ENCODE measurements at places on chromosomes 4 and X.

DNA sequence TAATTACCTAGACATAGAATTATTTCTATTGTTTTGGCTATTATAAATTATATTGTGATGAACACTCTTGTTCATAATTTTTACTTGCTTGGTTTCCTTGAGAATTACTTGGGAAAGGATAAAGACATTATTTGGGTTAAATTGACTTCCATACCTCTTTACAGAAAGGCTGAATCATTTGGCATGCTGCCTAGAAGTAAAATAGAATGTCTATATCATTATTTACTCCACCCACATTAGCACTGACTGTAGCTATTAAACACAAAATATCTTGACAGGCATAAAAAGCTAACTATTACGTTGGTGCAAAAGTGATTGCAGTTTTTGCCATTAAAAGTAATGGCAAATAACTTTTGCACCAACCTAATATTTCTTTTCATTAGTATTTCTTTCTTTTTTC is 29.7 kb upstream of the ADH6 start:
- DNase-seq: no peak

- no peak for DNase-seq
Measured at GRCh38 chr4:182488896-182489295, 245.7 kb downstream of the TENM3 start.

- DNase-seq: no peak
Measured at GRCh38 chrX:115494161-115494560, 66.8 kb upstream of the PLS3 start.

GRCh38 chr4:21664355-21664754 is 284.2 kb downstream of the KCNIP4 start:
- DNase-seq: no peak

DNA sequence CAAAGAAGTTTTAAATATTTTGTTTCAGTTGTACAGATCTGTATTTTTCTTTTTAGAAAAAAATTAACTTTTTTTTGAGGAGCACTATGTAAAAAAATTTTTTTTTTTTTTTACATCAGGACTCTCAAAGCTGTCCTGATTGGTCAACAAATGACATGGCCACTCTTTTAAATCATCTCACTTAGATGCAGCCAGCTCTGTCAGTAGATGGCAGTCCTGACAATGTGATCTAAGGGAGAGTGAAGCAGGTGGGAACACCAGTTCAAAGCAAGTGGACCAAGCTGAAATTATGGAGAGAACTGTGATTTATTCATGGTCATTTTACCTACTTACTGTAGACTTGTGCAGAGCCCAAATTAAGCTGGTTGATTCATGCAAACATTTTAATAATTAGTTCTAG is 174.7 kb upstream of the GPRIN3 start:
- peak; percentile 54 for DNase-seq

GRCh38 chrX:2401590-2402360 is 99.0 kb downstream of the DHRSX start:
- no peak for DNase-seq

- no peak for DNase-seq
Measured at GRCh38 chr4:112532267-112532666, 16.3 kb upstream of the NEUROG2 start.

DNA sequence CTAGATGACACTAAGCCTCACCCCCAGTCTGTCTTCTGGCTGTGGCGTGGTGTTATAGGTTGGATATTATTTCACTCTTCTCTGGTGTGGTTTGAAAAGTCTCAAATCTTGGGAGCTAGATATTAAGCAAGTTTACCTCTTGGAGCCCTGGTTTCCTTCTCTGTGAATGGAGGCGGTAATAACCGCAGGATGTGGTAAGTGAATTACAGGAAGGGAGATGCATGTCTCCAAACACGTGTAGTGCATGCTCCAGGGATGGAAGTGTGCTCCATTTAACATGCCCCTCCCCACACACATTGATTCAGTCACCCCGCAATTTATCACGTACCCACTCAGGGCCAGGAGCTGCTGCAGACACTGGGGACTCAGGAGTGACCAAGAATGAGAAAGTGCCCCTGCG is 4.9 kb downstream of the ZNF275 start:
- no peak for DNase-seq

- no peak for DNase-seq
Measured at GRCh38 chr4:100268789-100269188, 78.5 kb upstream of the DDIT4L start.

GRCh38 chr4:145716200-145716599 is 36.3 kb downstream of the C4orf51 start:
- DNase-seq: no peak

GRCh38 chrX:44099366-44099765 is 126.2 kb upstream of the NDP start:
- no peak for DNase-seq

DNA sequence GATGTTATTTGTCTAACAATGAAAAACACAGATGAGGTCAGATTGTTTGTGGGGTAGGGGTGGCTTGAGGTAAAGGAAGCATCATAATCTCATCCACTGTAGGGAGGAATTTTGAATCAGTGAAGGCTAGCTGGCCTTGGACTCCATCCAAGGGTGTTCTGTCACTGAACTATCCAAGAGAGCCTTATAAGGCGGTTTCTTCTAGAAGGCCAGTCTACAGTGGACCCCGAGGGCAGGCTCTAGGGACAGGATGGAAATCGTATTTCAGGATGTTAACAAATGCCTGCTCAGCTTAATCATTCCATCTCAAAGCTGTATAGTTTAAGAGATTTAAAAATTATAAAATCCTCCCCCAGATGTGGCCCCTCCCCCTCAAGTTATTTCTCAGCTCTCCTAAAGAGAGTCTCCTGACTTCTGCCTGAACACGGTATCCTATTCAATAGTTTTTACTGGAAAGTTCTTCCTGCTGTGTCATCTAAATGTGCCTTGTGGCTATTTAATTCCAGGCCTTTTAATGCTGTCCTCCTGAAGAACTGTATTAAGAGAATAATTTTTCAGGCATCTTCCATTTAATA is 8.0 kb downstream of the IGFBP7 start:
- no peak for DNase-seq

DNA sequence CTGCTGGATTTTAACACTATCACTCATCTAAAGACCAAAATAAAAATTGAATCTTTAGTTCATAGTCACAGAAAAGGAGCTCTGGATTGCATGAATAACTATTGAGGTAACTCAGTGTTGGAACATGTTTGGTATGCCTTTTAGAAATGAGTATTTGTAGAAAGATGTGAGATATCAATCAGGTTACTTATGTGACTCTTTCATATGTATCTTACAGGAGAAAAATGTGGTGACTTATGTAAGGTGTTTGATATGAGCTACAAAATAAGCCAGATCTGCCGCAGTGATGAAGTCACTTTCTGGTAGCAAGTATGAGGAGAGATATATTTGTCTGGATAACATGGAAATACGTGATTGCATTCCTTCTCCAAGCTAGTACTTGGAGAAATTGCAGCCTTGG is 1653.3 kb upstream of the PCDH7 start:
- no peak for DNase-seq

- no peak for DNase-seq
Measured at GRCh38 chrX:113001836-113002235, 161.2 kb upstream of the AMOT start.

- DNase-seq: peak; percentile 97
Measured at GRCh38 chr4:84582302-84582987, 482 bp upstream of the CDS1 start.

- DNase-seq: peak; percentile 36
Measured at GRCh38 chrX:15398874-15399273, 14.7 kb upstream of the VEGFD start.

- DNase-seq: no peak
Measured at GRCh38 chr4:184861047-184861446, 35.3 kb upstream of the ACSL1 start.

DNA sequence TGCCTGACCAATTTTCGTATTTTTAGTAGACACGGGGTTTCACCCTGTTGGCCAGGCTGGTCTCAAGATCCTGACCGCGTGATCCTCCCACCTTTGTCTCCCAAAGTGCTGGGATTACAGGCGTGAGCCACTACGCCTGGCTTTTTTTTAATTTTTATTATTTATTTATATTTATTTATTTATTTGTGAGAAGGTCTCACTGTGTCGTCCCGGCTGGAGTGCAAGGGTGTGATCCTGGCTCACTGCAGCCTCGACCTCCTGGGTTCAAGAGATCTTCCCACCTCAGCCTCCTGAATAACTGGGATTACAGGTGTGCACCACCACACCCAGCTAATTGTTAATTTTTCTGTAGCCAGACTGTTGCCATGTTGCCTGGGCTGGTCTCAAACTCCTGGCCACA is 141.1 kb downstream of the CRLF2 start:
- no peak for DNase-seq

DNA sequence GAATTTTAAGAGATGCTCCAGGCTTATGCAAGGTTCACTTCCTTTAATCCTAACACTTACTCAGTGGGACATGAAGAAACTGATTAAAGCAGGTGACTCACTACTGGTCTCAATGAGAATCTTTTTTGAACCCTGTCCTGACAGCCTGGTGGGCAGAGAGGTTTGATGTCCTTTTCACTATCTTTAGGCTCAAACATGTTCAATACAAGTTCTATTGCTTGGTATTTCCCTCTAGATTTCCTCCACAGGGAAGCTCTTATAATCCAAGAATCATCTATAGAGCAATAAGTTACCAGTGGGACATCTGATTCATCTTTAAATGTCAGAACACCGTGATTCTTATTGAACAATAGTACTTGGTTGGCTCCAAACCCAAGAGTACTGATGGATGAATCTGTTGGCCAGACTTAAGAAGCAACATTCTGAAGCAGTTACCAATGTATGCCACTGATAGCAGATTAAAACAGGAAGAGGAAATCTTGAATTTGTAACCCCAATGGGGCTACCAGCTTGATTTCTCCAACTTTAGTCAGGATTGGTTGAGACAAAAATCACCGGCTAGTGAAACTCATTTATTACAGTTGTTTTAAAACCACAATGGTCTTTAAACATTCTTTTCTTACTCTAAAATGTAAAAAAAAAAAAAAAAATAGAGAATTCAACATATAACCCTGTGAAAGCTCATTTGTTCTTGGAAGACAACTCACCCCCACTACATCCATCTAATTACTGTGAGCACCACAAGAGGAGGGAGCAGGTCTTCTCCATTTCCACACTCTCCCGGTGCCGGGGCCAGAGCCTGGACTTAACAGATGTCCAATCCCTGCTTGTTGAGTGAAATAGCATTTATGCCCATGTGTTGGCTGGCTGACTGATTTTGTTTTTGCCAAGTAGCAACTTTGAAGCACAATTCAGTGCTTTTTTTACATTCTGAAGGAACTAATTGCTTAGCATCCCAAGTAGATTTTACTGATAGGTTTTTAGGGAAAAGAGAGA is 43.3 kb downstream of the FGFBP1 start:
- no peak for DNase-seq

DNA sequence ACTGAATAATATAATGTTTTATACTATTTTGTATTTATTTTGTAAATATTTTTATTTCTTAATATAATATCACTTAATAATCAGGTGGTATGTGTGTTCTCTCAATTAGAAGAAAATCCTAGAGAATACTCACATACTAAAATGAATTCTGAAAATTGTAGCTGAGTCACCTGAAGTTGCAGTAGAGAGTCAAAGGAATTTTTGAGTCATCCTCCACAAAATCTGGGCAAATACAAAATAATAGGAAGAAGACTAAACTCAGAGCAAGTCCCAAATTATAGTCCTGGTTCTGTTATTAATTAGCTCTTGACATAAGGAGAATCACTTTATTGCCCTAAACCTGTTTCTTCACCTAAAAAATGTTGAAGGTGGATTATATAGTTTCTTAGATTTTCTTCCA is 57.8 kb downstream of the SPATA4 start:
- DNase-seq: no peak

GRCh38 chrX:24956828-24957227 is 58.9 kb downstream of the ARX start:
- DNase-seq: no peak

All from H7 (cell line).